ENCODE measurements at places on chromosomes 11 and 22.

- DNase-seq = no peak
These were observed 1435.9 kb downstream of the BRD1 start for GRCh38 chr22:48391820-48392219.

DNA sequence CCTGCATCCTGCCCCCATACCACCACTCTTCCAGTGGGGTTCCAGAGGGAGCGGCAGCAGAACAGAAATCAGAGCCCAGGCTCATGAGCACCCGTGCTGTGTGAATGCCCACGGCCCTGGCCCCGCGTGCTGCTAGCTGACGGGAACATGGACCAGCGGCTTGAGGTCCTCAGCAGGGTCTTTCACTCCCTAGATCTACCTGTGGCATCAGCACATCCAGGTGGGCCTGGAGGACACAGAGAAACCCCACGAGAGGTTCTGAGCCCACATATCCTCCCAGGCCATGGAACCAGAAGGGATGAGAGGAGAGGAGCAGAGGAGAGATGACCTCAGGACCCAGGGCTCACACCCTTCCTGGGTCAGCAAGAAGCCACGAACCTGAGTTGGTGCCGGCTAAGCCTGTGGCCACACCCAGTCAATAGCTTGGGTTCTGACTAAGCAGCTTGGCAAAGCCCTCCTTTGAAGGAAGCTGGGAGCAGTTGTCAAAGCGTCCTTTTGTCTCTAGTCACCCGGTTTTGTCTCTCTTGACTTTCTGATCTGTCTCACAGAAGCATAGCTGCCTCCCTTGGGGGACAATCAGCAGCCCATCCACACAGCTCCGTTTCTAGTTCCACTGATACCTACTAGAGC lies 89.3 kb upstream of the LMO1 start:
- no peak for DNase-seq

GRCh38 chr11:17258670-17259069 lies 17.9 kb upstream of the NUCB2 start:
- DNase-seq = no peak

GRCh38 chr22:31556627-31557203 lies 60.4 kb downstream of the SFI1 start:
- no peak for DNase-seq

DNA sequence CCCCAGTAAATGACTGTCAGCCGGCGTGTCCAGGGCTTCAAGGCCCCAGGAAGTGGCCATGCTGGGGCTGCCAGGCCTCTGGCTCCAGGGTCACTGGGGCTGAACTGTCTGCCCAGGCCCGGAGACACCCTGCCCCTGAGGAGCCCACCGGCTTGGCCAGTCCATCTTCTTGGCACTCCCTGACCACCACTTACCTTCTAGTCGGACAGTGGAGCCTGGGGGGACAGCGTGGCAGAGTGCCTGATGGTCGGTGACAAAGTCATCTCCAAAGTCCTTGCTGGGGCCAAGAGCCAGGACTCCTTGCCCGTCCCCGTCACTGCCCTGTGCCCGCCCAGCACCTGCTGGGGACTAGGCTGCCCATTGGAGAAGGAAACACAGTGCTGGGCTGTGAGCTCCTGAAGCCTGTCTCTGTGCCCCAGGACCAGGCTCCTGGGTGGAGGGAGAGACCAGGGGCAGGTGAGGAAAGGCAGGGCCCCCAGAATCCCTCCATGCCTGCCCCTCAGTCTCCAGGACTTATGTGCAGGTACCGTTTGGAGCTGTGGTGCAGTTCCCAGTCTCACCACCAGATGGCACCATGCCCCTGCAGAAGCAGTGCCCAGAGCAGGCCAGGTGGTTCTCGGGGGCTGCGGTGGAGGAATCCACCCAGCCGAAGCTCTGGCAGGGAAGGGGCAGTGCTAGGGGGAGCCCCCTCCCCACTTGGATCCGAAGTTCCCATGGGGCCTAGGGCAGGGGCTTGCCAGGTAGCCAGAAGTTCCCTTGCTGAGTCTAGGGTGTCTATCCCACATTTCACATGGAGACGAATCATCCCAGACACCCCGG lies 6.0 kb upstream of the CCDC188 start:
- DNase-seq = peak; percentile 83

DNA sequence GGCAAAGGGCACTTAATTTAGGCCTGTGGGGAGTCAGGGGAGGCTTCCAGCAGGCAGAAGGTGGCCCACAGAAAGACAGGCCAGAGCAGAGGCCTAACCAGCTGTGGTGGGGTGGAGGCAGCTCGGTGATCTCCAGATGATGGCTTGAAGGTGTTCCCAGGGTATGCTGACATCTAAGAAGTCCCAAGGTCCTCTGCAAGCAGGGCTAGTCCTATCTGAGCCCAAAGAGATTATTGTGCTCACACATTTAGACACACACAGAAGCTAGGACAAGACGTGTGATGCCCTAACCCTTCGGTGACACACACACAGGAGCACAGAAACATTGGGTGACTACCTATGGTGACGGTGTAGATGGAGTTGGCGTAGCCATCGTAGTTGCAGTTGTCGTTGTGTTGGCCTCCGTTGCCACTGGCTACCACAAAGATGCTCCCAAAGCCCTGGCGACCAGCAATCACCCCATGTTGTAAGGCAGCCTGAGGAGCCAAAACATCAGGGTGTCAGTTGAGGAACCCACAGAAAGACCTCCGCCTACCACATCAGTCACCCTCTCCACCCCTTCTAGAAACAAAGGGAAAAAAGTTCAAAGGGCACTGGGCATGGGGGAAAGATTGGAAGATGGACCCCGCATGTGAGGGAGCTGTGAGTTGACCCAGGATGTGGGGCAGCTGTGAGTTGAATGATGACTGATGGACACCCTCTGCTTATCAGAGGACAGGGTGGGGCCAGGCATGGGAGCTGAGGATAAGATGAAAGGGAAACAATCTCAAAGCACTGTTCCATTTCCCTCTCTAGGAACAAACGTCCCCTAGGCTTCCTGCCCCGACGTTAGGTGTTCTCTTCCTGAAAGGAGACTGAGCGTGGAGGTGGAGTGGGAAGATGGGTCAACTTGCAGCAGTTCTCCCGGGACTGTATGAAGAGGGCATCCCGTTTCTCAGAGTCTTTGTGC lies 7.9 kb downstream of the PCSK7 start:
- DNase-seq = peak; percentile 69

DNA sequence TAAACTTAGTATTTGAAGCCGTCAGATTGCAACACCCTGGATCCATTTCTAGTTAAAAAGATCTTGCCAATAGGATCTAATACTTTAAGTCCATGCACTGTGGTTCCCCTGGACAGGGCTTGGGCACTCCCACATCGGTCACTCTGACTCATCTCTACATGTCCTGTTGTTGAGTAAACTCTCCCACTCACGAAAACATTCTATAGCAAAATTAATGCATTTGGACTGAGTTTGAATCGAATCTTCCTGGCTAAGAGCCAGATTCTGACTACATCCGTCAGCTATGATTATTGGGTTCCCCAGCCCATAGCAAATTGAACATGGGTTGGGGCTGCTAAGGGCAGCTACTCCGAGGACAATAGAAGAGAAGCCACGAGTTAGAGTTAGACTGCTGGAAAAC lies 182.1 kb upstream of the SORL1-AS1 start:
- DNase-seq = no peak

GRCh38 chr11:119144825-119145486 lies 3.9 kb upstream of the ABCG4 start:
- no peak for DNase-seq

DNA sequence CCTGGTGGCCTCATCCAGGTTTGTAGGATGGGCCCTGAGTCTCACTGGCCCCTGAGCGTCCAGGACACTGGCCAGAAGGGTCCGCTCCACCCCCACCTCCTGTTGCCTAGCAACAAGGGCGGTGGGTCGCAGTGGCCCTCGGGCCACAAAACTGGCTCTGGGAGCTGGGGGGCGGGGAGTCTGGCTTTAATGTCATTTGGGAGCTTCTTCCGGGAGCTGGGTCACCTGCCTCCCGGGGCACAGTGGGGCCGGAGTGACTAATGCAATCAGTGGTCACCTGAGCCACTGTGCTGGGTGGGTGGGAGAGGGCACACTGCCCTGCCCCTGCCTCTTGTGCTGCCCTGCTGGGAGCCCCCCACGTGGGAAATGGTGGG lies 2.6 kb downstream of the TH start:
- no peak for DNase-seq

GRCh38 chr22:44024288-44024921 lies at the start of gene PARVB:
PARVB (plus strand) TSS chr22:44024302; CDS start chr22:44024340, 38 bp downstream.
- DNase-seq = no peak

- DNase-seq = no peak
These were observed 32.2 kb upstream of the AQP11 start for GRCh38 chr11:77557553-77557952.

DNA sequence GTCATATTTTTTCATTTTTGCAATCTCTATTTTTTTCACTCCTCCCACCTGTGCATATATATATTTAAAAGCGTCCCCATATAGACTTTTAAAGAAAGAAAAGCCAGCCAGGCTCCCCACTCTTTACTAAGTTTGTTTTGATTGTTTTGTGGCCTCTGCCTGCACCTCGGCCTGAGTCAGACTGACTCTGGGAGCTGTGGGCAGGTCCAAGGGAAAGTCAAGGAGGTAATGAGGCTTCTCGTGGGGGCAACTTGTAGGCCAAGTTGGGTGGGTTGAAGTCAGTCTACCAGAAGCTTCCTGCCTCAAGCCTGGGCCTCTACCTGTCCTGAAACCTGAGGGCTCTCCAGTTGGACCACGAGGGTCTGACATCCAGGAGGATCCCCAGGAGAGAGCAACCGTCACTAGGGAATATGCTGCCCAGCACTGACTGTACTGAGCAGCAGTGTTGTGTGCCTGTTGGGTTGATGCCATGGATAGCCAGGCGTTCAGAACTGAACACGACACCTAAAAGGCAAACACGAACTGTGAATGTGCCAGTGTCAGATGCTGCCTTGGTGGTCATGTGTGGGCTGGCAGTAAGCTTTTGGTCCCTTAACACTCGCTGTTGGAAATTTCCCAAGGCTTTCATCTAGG lies 58.8 kb downstream of the BMAL1 start:
- DNase-seq = no peak

GRCh38 chr11:97943493-97943892 lies 1077.3 kb upstream of the CNTN5 start:
- no peak for DNase-seq

GRCh38 chr11:45022294-45023064 lies 71.8 kb upstream of the TP53I11 start:
- DNase-seq = peak; percentile 57

- no peak for DNase-seq
These were observed 6.4 kb upstream of the ARFGAP3 start for GRCh38 chr22:42863349-42863961.

DNA sequence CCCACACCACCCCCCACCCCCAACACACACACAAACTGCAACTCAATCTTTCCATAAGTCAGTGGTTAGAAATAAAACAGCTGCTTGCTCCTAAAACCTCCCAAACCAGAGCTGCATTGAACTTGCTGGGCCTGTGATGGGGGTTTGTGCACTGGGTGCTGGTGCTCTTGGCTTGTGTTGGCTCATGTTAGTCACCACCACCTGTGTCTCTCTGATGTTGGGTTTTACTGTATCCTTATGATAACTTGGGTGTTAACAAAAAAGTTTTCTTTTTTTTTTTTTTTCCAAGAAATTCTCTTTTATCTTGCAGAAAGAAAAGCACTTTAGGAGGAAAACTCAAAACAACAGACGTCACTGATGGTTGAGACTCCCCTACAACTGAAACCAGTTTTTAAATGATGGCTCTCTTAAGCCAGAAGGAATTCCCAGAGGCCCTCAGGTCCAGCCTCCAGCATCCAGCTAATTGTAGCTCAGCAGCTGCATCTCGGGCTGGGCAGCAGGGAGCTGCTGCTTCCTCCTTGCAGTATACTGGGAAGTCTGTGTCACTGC lies 79.9 kb upstream of the DRD2 start:
- DNase-seq = no peak

GRCh38 chr11:116535120-116535519 lies 237.7 kb downstream of the BUD13 start:
- DNase-seq = peak; percentile 26

DNA sequence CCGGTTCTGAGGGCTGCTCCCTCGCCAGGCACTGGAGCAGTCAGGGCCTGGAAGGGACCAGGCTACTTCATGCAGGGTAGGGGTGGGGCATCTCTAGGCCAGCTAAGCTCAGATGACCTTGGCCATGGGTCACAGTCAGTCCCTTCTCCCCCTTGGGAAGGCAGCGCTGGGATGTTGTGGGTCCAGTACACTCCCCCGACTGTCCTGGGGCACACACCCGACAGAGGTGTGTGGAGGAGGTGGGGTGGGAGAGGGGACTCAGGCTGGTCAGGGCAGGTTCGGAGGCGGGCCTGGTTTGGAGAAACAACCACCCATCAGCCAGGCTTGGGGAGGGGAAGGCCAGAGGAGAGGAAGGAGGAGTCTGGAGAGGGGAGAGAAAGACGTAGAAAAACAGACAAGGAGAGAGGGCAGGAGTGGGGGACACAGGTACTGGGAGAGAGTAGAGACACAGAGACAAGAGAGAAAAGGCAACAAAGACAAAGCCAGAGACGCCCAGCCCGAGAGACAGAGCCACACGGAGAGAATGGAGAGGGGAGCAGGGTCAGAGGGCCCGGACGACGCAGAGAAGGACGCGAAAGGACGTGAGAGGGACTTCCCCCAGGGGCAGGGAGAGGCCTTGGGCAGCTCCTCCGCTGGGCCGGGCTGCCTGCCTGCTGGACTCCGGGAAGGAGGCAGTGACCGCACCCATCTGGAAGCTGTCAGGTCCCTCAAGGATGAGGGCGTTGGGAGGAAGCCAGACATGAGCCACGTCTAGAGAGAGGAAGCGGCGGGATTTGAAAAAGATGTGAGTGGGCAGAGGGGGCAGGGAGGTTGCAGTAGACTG lies 30.6 kb upstream of the TSKU start:
- peak; percentile 93 for DNase-seq

DNA sequence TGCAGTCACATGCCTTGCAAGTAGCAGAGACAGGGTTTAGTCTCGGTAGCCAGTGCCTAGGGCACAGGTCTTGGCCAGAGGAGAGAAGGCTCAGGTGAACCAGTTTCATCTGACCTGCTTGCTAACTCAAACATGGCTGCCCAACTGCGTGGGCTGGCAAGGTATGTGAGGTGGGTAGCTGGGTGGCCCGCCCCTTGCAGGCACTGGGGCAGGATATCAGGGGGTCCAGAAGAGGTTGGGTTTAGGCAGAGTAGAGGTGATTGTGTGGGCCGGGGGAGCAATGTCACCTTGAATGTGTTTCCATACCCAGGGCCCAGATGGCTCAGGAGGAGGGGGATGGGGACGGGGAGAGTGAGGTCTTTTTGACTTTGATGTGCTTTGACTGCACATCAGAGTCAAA lies 37.7 kb downstream of the ST3GAL4 start:
- DNase-seq = no peak

GRCh38 chr11:93905384-93905783 lies 55.0 kb upstream of the VSTM5 start:
- no peak for DNase-seq

DNA sequence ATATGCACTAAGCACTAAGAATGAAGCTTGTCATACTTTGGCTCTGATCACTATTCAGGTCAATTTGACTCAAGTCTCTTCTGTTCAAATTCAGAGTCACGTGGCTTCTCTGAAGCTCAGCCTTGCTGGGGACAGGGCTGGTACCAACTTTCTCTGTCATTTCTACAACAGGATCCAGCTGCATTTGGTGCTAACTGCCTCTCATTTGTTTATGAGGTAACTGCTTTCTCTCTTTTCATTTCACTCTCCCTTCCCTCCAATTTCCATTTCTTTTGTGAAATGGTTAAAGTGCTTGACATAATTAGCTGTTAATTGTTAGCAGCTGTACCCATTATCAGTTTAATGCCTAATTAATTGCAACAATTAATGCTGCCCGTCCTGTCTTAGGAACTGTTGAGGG lies 259.7 kb upstream of the PLET1 start:
- no peak for DNase-seq

- DNase-seq = no peak
These were observed 3.7 kb downstream of the TRMT112 start for GRCh38 chr11:64313491-64314145.

Measured in coronary artery (tissue), 2 donors.